ENCODE measurements at places on chromosomes 6 and 20.

- DNase-seq, result no peak
Measured at GRCh38 chr6:139736325-139736906, 362.0 kb upstream of the CITED2 start.

GRCh38 chr6:138857775-138858174, 61.9 kb downstream of the ECT2L start:
- DNase-seq, result no peak

DNA sequence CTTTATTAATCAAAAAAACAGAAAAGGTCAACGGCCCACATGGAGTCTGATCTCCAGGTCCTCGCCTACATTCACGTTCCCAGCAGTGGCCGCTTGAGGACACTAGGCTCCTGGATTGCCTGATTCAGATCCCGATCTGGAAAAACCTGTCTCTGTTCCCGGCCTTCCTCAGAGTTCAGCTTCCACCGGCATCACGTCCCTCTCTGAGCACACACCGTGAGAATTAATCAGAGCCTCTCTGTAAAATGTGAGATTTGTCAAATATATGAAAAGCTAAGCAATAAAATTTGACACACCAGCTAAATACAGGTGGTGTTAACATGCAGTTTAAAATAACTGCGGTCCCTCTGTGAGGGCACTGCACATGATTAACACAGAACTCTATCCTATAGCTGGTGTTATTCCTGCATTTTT, 122.8 kb upstream of the COL21A1 start:
- DNase-seq, result no peak

DNA sequence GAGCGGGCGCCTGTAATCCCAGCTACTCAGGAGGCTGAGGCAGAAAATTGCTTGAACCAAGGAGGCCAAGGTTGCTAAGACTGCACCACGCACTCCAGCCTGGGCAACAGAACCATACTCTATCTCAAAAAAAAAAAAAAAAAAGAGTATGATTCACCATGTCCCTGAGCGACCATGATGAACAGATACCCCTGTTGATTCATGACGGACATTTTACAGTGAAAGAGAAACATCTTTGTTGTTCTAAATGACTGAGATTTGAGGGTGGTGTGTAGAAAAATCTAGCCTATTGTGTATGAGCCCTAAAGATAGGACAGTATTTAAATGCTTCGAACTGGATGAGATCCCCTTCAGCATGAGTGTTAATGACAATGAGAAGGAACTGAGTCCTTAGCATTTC, 32.8 kb downstream of the RBM24 start:
- DNase-seq, result no peak

DNA sequence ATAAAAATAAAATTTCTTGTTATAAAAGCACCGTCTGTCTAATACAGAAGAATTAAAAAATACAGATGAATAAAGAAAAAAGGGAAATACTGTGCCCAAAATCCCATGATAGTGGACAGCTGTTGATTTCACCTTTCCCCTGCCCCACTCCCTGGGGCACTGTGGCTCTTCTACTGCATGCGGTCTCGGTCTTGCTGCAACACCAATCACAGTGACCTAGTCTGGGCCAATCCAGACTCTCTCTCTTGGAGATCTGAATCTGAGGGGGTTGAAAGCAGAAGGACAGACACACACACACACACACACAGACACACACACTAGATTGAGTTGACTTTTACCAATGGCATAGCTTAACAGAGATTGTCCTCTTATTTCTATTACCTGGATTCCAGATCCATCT, 70.5 kb upstream of the FYN start:
- peak; percentile 68 for DNase-seq

DNA sequence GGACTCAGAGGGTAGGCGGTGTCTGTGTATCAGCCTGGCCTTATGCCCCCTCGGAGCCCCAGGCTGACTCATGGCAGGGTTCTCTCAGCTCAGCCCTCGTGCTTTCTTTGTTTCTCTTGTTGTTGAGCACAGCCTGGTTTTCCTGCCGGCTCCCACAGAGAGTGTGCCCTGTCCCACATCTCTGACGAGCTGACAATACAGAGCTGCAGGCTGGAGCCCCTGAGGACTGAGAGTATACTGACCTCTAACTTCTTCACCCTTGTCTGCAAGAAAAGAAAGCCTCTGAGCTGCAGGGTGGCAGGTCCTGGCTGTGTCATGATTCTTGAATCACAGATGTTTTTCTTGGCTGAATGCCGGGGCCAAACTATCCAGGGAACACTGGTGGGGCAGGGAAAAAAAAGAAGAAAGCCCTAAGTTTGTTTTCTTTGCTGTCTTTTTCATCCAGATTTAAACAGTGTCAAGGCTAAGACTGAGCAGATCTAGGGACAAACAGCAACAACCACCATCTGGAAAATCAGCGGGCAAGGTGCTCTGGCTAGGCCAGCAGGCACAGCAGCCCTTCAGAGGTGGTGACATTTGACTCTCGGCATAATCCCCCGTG, 63.3 kb upstream of the ZNF133 start:
- DNase-seq, result no peak

DNA sequence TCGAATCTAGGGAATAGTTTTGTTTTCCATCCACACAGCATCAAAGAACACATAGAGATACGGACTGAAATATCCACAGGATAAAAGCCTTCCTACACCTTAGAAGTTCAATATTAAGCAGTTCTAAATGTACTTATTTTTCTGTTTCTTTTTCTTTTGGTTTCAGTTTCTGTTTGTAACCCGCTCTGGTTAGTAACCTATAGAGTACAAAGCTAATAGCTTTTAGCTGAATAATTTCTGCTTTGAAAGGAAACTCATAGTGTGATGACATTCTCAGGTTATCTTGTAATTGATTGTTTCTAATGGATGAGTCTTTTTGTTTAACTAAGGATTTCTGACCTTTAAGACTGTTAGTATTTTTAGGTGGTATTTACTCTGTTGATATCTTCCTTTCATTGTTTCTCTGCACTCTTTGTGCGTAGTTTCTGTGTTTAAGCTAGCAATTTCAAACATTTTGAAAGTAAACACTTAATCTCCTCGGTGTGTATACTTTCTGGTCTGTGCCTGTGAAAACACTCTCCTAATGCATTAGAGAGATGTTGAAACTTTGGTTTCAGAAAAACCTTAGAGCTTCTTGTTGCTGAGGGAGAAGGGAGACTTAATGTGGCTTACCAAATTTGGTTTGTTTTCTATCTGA, 385.5 kb downstream of the HDGFL1 start:
- peak; percentile 1 for DNase-seq

DNA sequence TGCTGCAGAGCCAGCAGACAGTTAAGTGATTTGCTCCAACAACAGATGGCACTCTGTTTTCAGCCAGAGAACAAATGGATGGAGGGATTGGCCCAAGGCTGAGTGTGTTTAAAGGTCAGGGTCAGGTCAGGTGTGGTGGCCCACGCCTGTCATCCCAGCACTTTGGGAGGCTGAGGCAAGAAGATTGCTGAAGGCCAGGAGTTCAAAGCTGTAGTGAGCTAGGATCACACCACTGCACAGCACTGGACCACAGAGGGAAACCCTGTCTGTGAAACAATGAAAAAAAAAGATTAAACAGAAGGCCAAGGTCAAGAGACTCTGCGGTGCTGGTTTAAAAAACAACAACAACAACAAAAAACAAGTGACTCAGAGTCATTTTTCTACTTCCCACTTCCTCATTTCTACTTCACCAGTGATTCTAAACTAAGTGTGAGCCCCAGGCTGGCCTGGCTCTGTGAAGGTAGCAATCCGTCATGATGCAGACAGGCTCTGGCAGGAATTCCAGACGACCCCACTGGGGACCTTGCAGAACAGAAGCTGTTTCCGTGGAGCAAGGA, 42.5 kb upstream of the ARMC2 start:
- peak; percentile 27 for DNase-seq

DNA sequence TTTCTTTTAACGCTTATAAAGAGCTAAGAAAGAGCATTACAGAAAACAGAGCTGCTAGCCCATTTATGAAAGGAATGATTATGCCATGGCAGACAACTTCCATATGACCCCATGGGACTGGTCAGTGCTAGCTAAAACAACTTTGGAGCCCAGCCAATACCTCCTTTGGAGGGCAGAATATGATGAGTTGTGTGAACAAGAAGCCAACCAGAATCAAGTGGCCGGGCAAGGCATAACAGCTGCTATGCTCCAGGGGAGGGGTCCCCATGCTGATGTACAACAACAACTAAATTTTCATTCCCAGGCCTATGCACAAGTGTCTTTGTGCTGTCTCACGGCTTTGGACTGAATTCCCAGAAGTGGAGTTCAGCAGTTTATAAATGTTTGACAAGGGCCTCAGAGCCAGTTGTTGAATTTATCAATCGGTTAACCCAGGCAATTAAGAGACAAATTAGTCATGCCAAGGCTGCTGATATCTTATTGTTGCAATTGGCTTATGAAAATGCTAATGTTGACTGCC, 65.0 kb upstream of the ASCC3 start:
- no peak for DNase-seq

DNA sequence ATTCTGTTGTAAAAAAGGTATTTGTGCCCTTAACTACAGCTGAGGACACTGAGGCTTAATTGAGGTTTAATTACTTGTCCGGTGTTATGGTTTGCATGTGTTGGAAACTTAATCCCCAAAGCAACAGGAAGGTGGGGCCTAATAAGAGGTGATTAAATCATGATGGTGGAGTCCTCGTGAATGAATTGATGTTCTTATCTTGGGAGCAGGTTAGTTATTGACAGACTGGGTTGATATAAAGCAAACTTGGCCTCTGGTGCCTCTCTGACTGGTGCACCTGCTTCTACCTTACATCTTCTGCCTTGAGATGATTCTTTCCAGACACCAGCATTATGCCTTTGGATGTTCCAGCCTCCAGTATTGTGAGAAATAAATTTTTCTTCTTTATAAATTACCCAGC, 306.5 kb upstream of the HS3ST5 start:
- no peak for DNase-seq

DNA sequence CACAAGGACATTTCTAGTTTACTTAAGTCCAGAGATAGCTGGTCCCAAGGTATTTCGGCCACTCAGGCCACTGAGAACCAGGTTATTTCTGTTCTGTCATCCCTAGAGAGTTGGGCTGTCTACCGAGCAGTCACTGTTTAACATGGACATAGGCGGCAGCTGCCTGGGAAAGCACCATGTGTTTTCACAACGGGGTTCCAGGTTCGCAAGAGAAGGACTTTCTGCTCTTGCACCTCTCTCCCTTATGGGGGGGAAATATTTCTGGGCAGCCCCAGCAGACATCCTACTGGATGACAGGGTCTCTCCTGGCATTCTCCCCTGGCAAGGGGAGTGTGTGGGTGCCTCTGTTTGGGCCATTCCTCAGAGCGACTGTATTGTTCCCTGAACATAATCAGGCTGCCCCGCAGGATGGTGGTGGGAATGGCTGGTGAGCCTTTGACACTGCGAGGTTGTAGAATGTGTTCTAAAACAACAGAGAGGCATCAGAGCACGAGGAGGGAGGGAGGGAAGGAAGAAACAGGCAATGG, 64.4 kb upstream of the DUSP22 start:
- peak; percentile 85 for DNase-seq

DNA sequence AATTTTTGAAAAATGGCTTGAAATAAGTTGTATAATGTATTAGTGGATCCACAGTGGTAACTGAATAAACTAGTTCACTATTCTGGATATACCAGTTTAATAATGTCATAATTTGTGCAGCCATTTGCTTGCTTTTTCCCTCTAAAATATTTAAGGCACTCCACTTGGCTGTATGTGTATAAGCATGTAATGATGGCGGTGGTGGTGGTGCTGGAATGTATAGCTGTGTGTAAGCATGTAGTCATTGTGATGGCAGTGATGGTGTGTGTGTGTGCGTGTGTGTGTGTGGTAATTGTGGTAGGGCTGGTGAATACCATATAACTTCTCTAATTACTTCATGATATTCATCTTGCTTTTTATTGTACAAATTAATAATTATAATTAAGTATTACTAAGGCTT, 89.2 kb upstream of the HIVEP1 start:
- no peak for DNase-seq

GRCh38 chr6:95091823-95092436, 485.4 kb upstream of the MANEA start:
- peak; percentile 25 for DNase-seq

- no peak for DNase-seq
Measured at GRCh38 chr20:48604936-48605335, 222.9 kb downstream of the PREX1 start.

DNA sequence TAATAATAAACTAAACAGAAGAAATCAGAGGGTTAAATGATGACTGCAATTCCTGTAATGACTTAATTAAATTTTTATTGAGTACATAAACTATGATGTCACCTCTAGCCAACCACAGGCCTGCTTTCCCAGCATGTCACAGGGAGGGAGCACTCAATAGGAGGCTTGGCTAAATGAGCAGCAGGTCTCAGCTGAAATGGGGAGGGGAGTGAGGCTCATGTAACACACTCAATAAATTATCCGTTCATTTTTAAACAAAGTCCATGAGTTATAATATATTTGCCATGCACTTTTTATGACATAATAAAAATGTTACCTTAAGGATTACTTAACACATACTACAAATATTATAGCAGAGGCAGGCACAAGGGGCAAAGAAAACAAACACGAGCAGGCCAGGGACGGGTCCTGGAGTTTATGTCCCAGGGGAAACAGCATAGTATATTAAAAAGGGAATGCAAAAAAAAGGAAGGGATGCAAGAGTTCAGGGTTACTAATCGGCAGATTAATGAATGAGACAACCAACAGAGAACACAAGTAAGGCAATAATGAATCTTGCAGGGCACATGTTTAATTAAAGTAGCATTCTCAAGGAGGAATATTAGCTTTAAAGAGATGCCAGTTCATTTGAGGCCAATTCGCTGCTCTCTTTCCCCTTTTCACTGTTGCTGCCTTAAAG, 27.1 kb upstream of the FAM83C start:
- DNase-seq, result no peak

DNA sequence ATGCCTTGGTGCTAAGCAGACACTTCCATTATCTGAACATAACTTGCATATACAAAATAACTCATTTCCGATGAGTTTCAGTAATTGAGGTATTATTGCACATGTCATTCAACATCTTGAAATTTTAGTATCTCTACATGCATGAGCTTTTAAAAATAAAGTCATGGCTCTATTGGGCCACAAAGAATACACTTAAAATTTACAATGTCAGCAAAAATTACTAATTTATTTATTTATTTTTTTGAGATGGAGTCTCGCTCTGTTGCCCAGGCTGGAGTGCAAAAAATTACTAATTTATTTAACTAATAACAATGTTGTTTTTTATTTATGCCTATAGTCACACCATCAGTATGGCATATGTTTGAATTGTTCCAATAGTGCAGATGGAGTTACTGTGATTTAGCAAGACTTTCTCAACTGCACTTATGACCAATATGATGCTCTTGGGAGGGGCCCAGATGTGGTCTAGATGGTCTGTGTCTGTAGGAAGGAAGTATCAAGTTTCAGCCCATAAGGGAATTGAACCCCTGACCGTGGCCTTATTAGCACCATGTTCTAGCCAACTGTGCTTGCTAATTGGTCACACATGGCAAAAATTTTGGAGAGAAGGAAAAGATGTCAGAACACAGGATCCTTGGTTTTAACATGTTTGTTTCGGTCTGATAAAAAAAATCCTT, 370.7 kb upstream of the TSHZ2 start:
- DNase-seq, result no peak

Data from inflammatory macrophage treated with lipopolysaccharide for 1 hour (primary cell).